Stimulated activated CD4-positive, alpha-beta T cell treated with anti-CD3 and anti-CD28 coated beads, Interleukin-4, amount 100 ng/mL, for 1 hour (primary cell): ENCODE measurements at places on chromosomes 7 and 10.

- no peak for DNase-seq
Observed at GRCh38 chr7:54337466-54337865, 204.7 kb upstream of the VSTM2A start.

DNA sequence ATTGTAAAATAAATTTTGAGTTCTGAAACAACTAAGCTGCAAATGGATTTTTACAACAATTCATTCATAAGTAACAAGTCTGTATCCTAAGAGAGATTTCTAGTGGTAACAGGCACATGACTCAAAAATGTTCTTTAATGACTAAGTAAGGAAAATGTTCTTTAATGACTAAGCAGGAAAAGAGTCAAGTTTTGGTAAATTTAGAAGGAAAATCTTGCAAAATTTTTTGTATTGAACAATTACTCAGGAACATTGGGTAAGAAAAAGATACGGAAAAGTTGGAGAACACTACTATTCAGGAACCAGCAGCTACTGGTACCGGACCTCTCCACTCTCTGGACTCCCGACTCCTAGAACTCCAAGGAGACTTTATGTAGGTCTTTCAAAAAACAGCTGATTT lies 33.5 kb downstream of the HYCC1 start:
- DNase-seq: no peak

DNA sequence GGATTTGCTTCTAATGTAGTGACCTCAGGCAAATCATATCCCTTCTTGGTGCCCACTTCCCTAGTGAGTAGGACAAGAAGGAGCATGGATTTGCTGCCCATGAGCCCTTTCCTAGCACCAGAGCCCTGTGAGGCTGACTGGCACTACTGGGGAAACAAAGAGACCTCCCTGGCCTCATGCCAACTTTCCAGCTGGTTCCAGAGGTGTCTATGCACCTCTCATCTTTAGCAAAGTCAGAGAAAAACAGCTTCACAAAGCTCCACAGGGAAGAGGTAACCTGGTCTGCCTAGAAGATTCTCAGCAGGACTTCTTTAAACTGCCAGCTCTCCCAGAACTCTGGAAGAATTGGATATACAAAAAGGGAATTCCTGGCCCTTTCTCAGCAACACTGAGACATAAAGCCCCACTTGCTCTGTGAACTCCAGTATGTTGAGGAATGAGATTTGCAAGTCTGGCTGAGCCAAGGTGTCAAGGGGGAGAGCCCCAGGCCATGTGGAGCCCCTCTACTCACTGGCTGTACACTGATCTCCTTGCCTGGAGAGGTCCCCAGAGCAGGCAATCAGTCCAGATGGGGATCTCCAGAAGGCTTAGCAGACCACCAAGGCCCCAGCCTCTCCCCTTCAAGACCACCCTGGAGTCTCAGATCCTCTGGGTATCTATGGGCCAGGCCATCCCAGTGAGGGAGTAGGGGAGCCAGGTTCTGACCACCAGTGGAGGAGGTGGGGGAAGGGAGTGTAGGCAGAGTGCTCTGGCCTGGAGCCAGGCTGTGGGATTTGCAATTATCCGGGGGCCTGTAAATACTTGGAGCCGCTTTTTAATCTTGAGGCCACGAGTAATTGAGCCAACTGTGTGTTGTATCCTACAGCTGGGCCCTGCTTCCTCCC lies 24.4 kb upstream of the RBM20 start:
- DNase-seq: no peak

- no peak for DNase-seq
Observed at GRCh38 chr10:77532068-77532467, 105.5 kb downstream of the KCNMA1 start.

- DNase-seq: no peak
Observed at GRCh38 chr7:55444786-55445185, 79.6 kb downstream of the LANCL2 start.

DNA sequence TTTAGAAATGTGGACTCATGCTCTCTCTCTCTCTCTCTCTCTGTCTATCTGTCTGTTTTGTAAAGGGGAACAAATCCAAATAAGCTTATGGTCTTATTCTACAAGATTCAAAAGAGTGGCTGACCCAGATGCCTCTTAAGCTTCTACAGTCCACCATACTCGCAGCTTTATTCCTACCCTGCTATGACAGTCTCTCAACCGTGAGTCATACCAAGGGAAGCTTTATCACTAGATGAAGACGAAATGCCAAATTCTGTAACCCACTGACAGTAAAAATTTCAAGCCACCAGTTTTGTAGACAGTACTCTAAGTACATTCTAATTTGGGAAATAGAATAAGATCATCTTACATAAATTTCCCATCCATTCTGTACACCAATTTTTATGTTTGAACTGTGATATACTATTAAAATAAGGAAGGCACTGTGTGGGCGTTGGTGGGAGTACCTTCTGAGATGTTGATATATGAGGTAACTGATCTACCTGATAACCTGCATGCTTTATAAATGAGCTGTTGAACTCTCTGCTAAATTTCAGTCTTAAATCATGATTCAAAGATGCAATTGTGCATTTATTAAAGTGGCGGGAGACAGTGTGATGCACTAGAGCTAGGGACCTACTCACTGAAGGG lies 153.2 kb downstream of the KLF6 start:
- DNase-seq: no peak

DNA sequence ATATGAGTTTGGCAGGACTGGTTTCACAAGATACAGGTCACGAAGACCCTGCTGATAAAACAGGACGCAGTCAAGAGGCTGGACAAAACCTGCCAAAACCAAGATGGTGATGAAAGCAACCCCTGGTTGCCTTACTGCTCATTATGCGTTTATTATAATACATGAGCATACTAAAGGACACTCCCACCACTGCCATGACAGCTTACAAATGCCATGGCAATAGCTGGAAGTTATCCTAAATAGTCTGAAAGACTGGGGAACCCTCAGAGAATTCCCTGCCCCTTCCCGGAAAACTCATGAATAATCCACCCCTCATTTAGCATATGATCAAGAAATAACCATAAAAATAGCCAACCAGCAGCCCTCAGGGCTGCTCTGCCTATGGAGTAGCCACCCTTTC lies 73.1 kb downstream of the TEX36 start:
- DNase-seq: no peak

DNA sequence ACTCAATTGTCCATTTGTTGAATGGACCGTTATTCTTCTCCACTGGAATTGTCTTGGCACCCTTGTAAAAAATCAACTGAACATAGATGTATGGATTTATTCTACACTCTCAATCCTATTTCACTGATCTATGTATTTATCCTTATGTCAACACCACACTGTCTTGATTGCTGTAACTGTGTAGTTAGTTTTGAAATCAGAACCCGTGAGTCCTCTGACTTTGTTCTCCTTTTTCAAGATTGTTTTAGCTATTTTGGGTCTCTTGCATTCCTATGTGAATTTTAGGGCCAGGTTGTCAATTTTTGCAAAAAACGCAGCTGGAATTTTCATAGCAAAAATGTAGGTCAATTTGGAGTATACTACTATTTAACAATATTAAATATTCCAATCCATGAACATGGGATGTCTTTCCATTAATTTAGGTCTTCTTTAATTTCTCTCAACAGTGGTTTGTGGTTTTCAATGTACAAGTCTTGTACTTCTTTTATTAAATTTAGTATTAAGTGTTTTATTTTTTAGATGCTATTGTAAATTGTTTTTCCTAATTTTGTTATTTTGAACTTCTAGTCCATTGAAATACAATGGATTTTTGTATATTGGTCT lies 10.0 kb downstream of the CAMK2B start:
- DNase-seq: no peak

- DNase-seq: no peak
Observed at GRCh38 chr7:55119571-55119970, 100.8 kb downstream of the EGFR start.

- DNase-seq: no peak
Observed at GRCh38 chr7:8783229-8783628, 349.8 kb downstream of the NXPH1 start.

DNA sequence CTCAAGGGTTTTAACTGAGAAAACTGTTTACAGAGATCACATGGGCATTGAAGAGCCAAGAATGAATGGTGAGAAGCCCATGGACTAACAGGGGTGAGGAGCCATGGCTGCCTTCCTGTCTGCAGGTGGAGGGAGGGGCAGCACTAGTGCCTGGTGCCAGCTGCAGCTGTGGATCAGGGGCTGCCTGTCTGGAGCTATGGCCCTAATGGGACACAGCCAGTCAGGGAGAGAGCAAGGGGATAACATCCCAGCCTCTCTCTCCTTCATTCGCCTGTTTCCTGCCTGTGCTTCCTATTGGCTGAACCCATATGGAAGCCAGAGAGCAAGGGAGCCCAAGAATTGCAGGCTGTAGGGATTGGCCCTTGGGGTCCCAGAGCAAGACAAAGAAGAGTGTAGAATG lies 125.8 kb upstream of the GAD2 start:
- no peak for DNase-seq

GRCh38 chr7:130741331-130741995 lies 7.5 kb upstream of the KLF14 start:
- no peak for DNase-seq

GRCh38 chr10:129191797-129192196 lies 275.2 kb upstream of the MGMT start:
- DNase-seq: no peak

- peak; percentile 68 for DNase-seq
Observed at GRCh38 chr10:90857635-90858460, at the start of gene HTR7. Gene HTR7, minus strand, starts transcription at chr10:90858039. Its CDS starts 368 bp downstream, at chr10:90857671.

GRCh38 chr10:122181041-122181732 lies 89.9 kb upstream of the BTBD16 start:
- no peak for DNase-seq

- no peak for DNase-seq
Observed at GRCh38 chr10:59991661-59992060, 85.3 kb upstream of the CCDC6 start.

DNA sequence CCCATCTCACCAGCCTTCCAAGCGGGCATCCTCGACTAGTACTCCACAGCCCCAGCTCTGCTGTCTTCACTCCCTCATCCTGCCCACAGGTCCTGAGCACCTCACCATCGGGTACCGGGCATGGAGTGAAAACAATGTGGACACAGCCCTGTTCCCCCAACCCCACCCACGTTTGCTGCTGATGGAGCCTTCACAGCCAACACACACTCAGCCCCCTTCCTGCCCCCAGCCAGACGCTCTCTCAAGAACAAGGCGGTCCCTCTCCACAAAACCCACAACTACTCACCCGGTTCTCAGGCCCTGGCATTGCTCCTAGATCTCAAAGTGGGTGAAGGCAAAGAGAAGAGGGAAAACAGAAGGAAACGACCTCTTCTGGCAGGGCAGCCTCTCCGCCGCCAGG lies 56.1 kb downstream of the SLIT1 start:
- no peak for DNase-seq

DNA sequence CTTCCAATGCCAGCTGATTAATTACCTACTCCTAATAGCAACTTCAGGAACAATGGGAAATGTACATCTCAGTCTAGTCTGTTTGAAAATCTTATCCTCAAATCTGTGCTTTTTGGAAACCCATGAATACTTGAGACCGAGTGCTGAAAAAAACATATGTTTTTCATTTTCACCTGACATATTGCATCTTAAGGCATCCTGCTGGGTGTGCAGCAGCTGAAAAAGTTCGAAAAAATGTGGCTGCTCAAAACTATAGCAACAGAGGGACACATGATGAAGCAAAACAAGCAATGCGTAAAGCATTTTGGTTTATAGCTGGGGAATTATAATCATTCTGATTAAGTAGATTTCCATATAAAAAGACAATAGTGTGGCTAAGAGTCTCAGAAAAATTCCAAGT lies 218.0 kb downstream of the CREB5 start:
- DNase-seq: no peak

- no peak for DNase-seq
Observed at GRCh38 chr10:8073691-8074416, 19.4 kb downstream of the GATA3 start.

DNA sequence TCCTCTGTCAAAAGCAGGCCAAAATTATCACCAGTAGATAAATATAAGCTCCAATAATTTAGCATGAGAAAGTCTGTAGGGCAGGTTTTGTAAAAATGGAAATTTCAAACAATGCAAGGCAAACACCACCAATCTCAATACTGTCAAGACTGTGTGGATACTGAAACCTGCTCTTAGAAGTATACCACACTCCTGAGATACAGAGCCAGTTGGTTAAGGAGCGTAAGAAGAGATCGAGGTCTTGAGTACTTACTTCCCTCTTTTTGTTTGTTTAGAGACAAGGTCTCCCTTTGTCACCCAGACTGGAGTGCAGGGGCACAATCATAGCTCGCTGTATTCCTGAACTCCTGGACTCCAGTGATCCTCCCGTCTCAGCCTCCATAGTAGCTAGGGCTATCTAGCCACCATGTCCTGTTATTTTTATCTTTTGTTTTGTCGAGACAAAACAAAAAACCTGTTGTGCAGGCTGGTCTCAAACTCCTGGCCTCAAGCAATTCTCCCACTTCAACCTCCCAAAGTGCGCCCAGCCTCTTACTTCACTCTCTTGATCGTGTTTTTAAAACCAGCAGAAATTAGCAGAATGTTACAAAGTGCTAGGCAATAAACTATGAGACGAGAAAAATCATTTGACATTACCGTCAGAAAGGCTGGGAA lies 205.7 kb downstream of the PARD3 start:
- no peak for DNase-seq

DNA sequence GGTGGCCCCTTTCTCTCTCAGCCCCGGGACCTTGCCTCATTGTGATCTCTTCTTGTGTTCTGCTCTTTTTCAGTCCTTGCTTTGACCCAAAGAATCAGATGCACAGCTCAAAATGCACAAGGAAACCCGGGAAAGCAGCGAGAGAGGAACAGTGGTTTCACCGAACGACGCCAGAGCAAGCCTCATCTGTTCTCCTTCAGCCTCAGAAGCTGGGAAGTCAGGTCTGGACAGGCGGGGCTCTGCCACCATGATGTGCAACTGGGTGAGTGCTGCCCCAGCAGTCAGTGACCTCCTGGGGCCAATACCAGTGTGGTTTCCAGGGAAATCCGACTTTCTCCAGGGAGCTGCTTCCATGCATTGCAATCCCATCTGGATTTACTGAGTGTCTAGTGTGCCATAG lies 133.4 kb downstream of the PRKCQ start:
- DNase-seq: no peak

- DNase-seq: no peak
Observed at GRCh38 chr10:101566333-101567164, 21.5 kb downstream of the POLL start.

- peak; percentile 26 for DNase-seq
Observed at GRCh38 chr7:2870471-2870931, 26.4 kb upstream of the GNA12 start.

GRCh38 chr7:65342723-65343629 lies 30.7 kb upstream of the ZNF92 start:
- no peak for DNase-seq

DNA sequence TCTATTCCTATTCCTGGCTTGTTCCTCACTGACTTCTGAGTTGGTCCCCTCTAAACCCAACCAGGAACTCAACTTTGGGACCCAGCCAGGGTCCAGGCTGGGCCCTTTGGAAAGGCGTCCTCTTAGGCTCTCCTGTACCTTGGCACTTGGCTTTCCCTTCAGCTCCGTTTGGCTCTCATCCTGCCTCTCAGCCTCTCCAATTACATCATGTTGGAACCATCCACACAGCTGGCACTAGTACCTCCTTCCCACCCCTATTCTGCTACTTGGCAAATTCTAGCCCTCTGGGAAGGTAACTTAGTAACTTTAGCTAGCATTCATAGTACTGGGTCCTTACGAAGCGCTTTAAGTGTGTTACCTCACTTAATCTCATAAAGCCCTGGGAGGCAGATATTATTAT lies 205.3 kb upstream of the HABP2 start:
- DNase-seq: no peak
